ENCODE measurements at places on chromosomes 4 and X.

- no peak for DNase-seq
Measured at GRCh38 chrX:136055651-136056221, 70.5 kb downstream of the SLC9A6 start.

DNA sequence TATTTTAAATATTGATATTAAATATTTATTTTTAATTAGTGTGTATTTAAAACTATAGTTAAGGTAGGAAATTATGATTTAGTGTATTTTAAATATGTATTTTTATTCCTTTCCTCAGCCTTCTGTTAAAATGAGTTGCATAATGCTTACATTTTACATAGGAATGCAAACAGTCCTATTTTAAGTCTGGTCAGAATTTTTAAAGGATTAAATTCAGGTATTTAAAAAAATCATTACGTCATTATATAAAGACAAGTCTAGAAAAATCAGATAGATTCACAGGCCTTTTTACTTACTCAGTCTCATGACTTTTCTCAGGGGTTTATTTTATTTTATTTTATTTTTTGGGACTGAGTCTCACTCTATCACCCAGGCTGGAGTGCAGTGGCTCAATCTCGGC is 50.4 kb upstream of the RPA4 start:
- DNase-seq: no peak

- no peak for DNase-seq
Measured at GRCh38 chr4:47698837-47699236, 139.0 kb downstream of the CORIN start.

- peak; percentile 91 for DNase-seq
Measured at GRCh38 chrX:106802388-106803275, at the start of gene TBC1D8B. TBC1D8B (plus strand) TSS chrX:106802673; CDS start chrX:106802854, 181 bp downstream.

- peak; percentile 51 for DNase-seq
Measured at GRCh38 chr4:3041192-3042142, 32.9 kb downstream of the HTT-AS start.

DNA sequence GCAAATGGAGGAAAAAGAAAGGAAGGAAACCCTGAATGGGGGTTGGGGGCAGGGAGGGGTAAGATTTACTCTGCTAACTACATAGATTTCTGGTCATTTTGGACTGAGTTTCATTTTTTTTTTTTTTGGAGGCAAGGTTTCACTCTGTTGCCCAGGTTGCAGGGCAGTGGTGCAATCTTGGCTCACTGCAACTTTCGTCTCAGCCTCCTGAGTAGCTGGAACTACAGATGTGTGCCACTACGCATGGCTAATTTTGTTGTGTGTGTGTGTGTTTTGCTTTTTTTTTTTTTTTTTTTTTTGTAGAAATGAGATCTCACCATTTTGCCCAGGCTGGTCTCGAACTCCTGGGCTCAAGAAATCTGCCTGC is 223.5 kb downstream of the APBB2 start:
- no peak for DNase-seq

DNA sequence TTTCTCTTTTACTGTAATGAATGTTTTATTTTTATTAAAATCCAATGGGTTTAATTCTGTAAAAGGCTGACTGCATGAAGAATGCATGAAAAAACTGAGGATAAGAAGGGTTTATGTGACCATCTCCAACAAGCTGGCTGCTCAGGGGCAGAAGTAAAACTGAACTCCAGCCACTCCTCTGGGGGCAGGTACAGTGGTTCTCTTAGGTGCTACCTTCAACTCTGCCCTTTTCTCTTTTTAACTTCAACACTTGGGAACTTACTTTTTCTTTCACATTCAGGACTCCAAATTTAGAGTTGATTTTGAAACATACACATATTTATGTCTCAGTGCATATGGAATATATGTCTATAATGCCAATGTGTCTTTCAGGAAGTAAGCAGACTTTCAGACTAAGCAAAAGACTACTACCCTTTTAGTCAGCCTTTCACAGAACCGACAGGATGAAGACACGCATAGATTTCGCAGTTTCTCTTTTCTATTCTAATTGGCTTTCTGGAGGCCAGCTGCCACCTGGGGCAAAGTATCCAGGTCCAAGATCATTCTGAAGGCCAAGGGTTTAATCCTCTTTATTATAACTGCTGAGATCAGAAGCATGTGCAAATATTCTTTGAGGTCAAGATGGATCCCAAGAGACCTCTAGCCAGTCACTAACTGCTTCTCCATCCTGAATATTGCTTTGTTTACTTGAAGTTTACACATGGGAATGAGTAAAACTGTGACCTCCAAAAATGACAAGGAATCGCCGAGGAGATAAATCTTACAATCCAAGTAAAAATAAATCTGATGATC is 30.7 kb downstream of the HS3ST1 start:
- no peak for DNase-seq

DNA sequence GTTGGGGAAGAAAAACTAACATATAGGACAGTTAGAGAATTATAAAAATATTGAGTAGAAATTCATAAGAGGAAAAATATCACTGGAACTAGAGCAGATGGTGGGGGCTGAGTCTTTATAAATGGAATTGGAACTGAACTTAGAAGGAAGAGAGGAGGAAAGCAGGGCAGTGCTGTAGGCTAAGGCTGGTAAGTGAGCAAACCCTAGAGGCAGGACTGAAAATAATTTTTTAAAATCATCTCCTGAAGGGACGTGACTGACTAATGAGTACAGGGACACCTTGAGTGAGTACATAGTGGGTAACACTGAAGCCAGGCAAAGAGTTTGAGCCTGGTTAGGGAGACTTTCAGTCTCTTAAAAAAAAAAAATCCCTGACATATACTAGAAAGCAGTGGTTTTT is 63.3 kb downstream of the GALNT7 start:
- DNase-seq: no peak

- peak; percentile 8 for DNase-seq
Measured at GRCh38 chr4:77418333-77418732, 187.3 kb upstream of the CXCL13 start.

All from Ammon's horn (tissue), 1 donor.